ENCODE measurements at places on chromosomes 3 and 15. TPM values are rescaled to one million over a fixed set of nuclear protein-coding genes. Genes with fewer than 3 reads are reported as not detected.

TM4SF1 gene
- 0.79 TPM for total RNA-seq

C3orf20 gene
- 0.21 TPM for total RNA-seq

SAMMSON gene
- total RNA-seq, result not detected

RETNLB gene
- not detected for total RNA-seq

KLHL6 gene
- total RNA-seq, result 1.6 TPM

LZTFL1 gene
- total RNA-seq, result 2.9 TPM

GOLGA8N gene
- 3.6 TPM for total RNA-seq

GRCh38 chr3:69020424-69020823 is 6.9 kb upstream of the EOGT start:
- no peak for ATAC-seq

DNA sequence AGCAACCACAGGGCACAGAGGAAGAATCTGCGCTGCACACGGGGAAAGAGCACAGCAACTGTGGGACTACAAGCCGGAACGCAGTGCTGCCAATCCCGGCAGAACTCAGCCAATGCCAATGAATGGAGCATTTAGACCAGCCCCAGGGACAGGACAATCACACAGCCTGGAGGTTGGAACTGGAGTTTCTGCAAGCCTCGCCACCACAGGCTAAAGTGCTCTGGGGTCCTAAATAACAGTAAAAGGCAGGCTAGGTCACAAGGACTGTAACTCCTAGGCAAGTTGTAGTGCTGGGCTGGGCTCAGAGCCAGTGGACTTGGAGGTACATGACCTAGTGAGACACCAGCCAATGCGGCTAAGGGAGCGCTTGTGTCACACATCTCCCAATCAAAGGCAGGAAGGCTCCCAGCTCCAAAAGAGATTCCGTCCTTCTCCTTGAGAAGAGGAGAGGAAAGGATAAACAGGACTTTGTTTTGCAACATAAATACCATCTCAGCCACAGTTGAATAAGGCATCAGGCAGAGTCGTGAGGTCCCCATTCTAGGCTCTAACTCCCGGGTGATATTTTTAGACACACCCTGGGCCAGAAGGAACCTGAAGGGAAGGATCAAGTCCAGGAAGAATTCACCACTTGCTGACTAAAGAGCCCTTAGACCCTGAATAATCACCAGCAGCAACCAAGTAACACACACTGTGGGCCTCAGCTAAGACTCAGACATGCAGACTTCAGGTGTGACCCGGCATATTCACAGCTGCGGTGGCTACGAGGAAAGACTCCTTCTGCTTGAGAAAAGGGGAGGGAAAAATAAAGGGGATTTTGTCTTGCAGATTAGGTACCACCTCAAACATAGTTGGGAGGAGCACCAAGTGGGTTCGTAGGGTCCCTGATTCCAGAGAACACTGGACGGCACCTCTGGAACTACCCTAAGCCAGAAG is 85.5 kb upstream of the XXYLT1 start:
- ATAC-seq, result peak; percentile 32

DNA sequence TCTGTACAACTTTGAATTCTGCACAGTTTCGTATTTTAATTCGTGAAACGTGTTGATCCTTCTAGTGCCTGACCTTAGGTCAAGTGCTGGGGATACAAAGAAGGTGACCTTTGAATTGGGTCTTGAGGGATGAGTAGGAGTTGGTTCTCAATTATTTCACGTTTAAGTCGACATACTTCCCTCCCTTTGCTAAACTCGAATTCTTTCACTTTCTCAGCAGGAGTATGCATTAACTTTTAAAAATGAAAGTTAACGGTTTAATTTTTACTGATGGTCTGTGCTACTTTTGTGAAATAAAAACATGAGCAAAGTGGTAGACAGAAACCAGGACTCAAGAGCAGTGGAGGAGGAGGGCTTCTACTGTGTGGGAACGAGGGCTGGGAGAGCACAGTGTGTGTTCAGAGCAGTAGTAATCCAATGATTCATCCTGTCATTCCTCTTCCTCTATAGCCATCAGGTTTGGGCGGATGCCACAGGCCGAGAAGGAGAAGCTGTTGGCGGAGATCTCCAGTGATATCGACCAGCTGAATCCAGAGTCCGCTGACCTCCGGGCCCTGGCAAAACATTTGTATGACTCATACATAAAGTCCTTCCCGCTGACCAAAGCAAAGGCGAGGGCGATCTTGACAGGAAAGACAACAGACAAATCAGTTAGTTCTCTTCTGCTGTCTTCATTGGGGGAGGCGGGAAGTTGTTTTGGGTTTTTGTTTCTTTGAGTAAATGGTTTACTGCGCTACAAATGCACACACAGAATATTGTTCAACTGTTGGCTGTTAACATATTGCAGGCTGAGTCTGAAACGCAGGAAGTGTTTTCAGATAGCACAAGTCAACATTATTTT is 78.6 kb upstream of the TSEN2 start:
- ATAC-seq, result no peak

GRCh38 chr3:72571052-72571451 is 277.2 kb downstream of the SHQ1 start:
- ATAC-seq, result no peak

DNA sequence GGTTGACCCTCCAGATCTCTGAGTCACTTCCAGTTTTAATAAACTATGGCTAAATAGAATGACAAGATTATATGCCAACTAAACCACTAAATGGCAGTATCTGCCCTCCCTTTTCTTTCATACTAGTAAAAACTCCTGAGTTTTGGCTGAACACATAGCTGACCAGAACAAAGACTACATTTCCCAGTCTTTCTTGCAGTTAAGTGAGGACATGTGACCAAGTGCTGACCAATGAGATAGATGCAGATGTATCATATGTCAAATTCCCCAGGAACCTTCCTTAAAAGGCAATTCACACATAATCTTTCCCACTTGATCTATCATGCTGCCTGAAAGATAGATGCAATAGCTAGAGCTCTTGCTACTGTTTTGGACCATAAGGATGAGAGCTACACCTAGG is 191.3 kb downstream of the SHOX2 start:
- ATAC-seq, result no peak

GRCh38 chr3:120650311-120650710 is 31.7 kb downstream of the HGD start:
- ATAC-seq, result no peak

- peak; percentile 20 for ATAC-seq
Observed at GRCh38 chr15:93289941-93290617, 201.1 kb upstream of the RGMA start.

DNA sequence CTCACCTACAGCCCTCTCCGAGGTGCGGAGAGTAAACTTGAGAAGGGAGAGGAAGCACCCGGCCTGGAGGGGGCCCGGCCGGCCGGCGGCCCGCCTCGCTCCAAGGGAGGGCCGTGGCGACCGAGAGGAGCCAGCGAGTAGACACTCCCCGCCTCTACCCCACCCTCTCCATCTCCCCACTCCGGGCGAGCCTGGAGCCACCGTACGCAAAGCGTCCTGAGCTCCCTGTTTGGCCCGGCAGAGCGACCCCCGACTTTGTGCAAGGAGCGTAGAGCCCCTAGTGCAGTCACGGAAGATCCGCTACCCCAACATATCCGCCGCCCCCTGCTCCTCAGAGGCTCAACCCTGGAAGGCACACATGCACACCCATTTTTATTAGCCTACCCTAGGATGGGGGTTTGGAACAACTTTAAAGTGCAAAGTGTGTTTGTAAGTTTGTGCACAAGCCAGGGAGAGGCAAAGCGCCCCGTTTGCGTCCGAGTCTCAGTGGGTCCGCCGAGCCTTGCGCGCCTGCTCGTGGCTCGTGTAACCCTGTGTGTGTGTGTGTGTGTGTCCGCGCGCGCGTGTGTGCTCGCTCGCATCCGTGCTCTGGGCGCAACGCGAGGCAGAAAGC is 508 bp upstream of the SMAD6 start:
- ATAC-seq, result peak; percentile 58

DNA sequence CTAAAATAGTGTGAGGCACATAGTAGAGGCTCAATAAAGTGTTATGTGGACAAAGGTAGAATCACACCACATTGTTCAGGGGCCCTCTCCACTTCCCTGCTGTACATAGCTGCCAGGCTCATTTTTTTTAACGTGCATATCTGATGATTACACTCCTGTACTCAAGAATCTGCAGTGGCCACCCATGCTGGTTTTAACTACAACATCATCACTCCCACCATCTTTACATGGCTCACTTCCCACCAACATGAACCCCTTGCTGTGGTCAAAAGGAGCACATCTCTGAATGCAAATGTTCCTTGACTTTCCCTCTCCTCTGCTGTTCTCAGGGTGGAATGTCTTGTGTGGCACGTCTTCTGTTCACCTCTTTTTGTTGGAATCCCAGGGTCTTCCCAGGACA is 76.7 kb downstream of the FEM1B start:
- ATAC-seq, result no peak

- ATAC-seq, result peak; percentile 20
Observed at GRCh38 chr3:46934498-46935167, 41.9 kb downstream of the CCDC12 start.

- no peak for ATAC-seq
Observed at GRCh38 chr3:24714436-24714835, 219.8 kb upstream of the THRB start.

DNA sequence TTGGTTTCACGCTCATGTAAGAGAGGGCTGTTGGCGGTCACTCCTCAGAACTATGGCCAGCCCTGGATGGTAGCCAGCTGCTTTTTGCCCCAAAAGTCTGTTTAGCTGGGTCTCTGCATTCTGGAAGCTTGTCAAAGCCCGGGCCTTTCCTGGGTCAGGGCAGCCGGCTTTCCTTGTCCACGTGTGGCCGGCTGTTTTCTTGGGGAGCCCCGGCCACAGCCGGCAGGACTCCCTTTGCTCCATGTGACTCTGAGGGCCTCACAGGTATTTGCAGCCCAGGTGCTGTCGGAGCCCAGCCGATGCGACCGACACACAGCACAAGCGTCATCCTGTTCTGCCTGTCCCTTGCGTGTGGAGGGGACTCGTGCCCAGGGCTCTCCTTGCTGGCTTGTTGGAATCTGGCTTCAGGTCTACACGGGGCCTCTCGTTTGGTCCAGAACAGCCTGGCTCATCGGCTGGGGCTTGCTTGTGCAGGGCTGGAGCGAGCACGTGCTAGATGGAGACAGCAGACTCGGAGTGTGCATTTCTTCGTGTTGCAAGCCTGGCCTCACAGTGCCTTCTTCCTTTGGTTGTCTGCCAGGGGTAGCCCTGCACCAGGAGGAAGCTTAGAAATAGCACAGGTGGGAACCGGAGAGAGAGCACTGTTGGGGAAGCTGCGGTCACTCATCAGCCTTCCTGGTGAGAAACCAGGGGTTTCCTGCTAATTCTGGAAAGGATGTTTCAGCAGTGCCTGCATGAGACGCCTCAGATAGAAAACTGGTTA is 51.5 kb downstream of the PGPEP1L start:
- ATAC-seq, result no peak

DNA sequence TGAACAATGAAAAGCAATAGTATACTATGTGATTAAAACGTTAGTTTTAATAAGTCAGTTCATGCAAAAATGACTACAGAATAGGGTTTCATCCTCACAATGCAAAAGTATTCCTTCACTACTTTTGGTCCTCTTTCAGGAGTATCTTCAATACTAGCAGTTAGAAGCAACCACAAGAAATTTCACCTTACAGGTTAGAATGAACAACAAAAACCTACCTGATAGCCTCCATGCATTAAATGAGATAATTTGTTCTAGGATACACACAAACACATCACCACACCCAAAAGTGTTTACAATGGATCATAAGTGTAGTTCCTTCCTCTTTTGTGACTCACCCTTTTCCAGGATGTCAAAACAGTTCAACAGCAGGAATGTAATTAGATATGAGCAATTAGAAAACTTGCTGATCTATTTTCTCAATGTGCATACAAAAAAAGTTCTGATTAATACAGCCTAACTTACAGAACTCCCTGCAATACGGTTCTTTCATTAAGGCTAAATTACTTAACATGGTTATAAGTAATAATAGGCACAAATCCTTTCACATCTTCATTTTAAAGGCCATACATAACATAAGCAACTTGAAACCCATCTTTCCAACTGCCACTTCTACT is 21.6 kb downstream of the UACA start:
- ATAC-seq, result no peak

- ATAC-seq, result no peak
Observed at GRCh38 chr3:146110161-146110560, 50.8 kb downstream of the PLOD2 start.

- no peak for ATAC-seq
Observed at GRCh38 chr15:39431376-39431775, 149.5 kb upstream of the THBS1 start.

DNA sequence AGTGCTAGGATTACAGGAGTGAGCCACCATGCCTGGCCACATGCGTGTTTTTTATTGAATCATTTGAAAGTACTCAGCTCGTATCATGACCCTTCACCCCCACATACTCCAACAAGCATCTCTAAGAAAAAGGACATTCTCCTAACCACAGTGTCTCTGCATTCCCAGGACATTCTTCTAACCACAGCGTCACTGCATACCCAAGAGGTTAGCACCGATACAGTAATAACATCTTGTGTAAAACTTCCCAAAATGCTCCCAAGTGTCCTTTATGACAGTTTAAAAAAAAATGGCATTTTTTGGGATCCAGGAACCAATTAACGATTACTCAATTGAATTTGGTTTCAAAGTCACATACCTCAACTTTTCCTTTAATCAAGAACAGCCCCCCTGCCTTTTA is 39.6 kb downstream of the FLNB start:
- peak; percentile 3 for ATAC-seq

- ATAC-seq, result no peak
Observed at GRCh38 chr3:40841131-40841530, 316.4 kb downstream of the ZNF621 start.

GRCh38 chr15:66675446-66675845 is 26.6 kb upstream of the SMAD6 start:
- ATAC-seq, result no peak

- ATAC-seq, result no peak
Observed at GRCh38 chr15:60184579-60184978, 180.5 kb downstream of the FOXB1 start.

DNA sequence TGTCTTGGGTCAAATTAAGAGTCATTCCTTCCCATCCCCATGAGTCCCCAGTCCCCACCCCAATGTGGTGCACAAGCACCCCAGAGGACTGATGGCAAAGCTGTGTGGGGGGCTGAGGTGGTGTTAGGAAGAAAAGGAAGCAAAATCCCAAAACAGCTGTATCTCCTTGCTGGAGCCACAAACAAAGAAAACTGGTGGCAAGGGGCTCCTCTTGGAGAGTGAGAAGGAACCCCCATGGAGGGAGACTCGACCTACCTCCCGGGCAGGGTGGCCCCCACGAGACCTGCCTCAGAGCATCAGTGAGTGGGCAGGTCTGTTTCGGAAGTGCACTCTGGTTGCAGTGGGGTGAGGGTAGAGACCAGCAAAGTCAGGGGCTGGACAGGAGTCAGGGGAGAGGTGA is 29.2 kb downstream of the PRR23E start:
- ATAC-seq, result no peak

GRCh38 chr3:168475704-168476103 is 380.0 kb upstream of the GOLIM4 start:
- no peak for ATAC-seq

DNA sequence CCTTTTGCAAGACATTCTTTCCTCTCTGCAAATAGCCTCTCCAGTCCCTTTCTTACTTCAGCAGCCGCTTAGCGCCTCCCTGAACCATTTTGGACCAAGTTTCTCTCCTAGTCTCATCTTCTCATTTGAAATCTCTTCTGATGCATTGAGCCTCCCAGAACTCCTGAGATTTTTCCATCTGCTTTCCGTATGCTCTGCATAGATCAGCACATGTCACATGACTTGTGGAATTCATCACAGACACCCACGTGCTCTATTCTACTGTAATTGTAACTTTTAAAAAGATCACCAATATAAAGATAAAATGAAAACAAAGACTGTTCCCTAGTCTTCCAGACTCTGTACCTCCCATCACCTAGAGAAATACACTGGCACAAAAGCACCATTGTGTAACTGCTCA is 100.7 kb downstream of the GADL1 start:
- no peak for ATAC-seq

Data from motor neuron (in vitro differentiated cells).